ENCODE measurements at places on chromosomes 4 and X.

DNA sequence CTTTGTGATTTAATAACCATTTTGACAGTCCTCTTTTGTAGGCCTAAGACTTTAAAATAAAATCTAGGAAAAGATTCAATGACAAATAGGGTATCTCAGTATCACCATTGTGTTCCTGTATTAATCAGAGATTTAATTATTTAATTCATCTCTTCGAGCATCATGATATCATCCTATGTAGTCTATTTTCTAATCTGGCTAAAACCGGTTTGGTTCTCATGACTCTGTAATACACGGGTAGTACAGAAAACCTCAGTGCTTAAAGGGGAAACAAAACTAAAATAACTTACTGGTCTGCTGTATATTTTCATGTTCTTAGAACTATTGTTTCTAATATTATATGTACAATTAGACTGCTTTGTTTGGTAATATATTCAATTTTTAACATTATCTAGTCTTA lies 23.7 kb upstream of the FBXW7 start:
- DNase-seq = no peak

DNA sequence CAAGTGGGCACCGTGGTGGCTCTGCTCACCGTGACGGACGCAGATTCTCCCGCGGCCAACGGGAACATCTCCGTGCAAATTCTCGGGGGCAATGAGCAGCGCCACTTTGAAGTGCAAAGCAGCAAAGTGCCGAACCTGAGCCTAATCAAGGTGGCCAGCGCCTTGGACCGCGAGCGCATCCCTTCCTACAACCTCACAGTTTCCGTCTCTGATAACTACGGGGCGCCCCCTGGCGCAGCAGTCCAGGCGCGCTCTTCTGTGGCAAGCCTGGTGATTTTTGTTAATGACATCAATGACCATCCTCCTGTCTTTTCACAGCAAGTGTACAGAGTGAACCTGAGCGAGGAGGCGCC lies 2.7 kb downstream of the FAT4 start:
- DNase-seq = no peak

- no peak for DNase-seq
Observed at GRCh38 chr4:182955411-182955810, 38.2 kb upstream of the DCTD start.

GRCh38 chrX:1614927-1615326 lies at the start of gene ASMT:
Gene ASMT, plus strand, starts transcription at chrX:1615059. Its CDS starts 141 bp downstream, at chrX:1615200.
- no peak for DNase-seq

DNA sequence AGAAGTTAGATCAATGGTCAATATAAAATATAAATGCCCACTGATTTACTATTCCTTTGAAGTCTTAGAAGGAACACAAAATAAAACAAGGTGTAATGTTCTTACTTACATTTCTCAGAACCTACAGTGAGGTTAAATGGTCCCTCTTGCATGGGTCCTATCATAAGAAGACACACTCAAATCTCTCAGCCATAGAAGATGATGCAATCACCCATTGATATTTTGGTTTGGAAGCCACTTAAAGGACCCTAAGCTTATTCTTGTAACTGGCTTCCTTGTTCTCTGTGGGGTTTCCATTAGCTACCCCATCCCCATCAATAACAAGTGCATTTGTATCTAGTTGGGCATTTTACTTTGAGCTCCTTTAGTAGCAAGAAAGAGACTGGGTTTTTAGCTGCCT lies 15.1 kb downstream of the REELD1 start:
- no peak for DNase-seq

DNA sequence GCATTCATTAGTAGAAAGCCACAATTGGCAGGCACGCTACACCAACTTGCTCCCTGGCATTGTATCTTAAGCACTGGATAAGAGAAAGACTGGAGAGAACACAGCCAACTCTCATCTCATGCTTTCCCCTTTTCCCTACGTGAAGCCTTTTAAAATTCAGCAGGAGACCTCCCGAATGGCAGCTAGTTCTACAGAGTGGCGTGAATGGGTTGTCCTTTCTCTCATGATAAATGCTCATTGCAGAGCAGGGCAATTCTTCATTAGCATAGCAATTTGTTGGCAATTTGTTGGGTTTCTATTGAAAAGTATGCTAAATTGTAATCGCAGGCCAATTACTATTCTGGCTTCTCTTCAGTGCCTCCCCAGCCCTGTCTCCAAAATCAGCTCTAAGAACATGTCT lies 48.0 kb downstream of the SEPTIN11 start:
- DNase-seq = no peak

GRCh38 chr4:152634110-152634760 lies 45.6 kb downstream of the TMEM154 start:
- DNase-seq = no peak

GRCh38 chr4:175380841-175381240 lies 431.2 kb downstream of the GPM6A start:
- DNase-seq = no peak

DNA sequence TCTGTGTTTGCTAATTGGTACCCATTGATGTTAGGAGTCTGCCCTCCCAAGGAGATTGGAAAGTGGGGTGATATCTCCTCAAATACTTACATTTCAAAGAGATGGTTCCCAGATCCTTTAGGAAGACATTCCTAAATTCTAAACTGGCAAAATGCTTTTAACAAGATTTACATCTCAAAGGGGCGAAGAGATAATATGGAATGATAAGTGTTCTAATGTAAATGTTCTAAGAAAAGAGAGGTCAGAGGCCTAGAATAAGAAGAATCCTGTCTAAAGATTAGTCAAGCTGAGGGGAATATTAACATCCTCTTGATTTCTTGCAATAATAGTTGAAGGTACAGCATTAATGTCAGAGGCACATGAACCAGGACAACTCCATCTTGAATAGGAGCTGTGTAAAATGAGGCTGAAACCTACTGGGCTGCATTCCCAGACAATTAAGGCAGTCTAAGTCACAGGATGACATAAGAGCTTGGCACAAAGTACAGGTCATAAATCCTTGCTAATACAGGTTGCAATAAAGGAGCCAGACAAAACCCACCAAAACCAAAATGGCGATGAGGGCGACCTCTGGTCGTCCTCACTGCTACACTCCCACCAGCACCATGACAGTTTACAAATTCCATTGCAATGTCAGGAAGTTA lies 2248.1 kb downstream of the ARAP2 start:
- no peak for DNase-seq

DNA sequence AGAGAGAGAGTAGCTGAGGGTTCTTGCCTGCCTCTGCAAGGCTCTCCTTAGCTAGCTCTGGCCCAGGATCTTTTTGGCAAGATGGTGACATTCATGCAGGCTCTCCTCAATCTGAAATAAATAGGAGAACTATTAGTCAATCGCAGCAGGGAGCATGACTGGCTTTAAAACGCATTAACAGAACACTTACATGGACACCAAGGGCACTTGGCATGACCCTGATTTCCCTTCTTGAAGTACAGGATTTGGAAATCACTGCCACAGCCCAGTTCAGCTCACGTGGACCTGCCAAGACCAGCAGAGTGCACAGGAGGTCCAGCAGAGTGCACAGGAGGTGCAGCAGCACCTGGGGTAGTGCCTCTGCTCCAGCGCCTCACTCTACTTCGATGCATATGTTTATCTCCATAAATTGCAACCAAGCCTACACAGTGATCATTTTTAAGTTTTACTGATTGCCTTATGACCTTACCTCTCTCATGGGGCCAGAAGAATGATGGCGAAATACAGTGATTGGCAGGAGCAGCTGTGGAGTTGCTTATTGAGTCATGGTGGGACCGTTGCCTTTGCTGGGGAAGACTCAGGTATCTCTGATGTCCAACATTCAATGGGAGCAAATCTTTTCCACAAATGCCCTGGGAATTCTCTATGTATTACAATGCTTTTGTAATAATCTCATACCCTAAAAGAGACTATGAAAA lies 122.4 kb downstream of the SYNPO2 start:
- DNase-seq = no peak

GRCh38 chrX:45295259-45295986 lies 94.7 kb upstream of the DIPK2B start:
- no peak for DNase-seq

GRCh38 chr4:67750691-67751090 lies 3.5 kb downstream of the GNRHR start:
- no peak for DNase-seq

- no peak for DNase-seq
Observed at GRCh38 chr4:121675715-121676114, 21.1 kb downstream of the ANXA5 start.

All from stimulated activated CD8-positive, alpha-beta memory T cell treated with anti-CD3 and anti-CD28 coated beads, Interleukin-4, amount 100 ng/mL, for 4 hours (primary cell).